ENCODE measurements at places on chromosomes 7 and 10.

DNA sequence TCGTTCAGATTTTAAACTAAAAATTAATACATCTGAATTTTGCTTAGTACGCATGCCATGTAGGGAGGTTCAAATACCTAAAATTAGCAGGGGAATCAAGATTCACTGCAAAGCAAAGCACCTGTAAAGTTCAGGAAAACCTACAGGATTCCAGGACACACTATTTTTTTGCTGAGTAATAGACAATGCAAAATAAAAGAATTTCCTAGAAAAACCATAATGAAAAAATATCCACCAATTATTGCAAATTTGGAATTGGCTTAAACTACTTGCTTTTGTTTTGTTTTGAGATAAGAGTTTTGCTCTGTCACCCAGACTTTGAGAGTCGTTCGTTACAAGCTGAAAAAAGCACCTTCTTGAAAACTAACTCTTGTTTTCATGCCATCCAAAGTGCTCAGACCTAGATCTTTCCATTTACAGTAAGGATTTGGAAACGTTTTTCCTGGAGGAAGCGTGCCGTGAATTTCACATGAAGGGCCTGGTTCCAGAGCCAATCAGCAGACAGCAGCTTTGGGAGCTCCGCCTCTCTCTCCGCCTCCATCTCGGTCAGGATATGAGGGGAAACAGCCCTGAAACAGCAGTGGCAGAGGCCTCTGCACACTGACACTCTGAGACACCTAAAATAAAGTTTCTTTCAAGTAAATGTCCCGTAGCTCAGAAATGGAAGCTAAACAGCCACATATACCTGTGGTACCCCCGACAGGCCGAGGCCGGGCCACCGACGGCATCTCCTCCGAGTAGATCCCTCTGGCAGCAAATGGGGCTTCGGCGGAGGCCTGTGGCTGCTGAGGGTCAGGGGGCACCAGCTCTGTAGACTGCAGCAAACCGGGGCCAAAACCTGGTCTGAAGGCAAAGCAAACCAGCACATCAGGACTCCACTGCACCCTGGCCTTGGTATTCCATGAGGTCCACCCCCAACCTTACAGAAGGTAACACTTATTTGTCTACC is 45.9 kb upstream of the ATP6V0A4 start:
- peak; percentile 52 for DNase-seq

GRCh38 chr10:45558425-45558824 is 114.1 kb downstream of the ZFAND4 start:
- DNase-seq = no peak

- no peak for DNase-seq
Observed at GRCh38 chr10:34759161-34759836, 55.8 kb downstream of the PARD3 start.

GRCh38 chr7:151245360-151246101 is 3.0 kb downstream of the SMARCD3 start:
- DNase-seq = peak; percentile 54

DNA sequence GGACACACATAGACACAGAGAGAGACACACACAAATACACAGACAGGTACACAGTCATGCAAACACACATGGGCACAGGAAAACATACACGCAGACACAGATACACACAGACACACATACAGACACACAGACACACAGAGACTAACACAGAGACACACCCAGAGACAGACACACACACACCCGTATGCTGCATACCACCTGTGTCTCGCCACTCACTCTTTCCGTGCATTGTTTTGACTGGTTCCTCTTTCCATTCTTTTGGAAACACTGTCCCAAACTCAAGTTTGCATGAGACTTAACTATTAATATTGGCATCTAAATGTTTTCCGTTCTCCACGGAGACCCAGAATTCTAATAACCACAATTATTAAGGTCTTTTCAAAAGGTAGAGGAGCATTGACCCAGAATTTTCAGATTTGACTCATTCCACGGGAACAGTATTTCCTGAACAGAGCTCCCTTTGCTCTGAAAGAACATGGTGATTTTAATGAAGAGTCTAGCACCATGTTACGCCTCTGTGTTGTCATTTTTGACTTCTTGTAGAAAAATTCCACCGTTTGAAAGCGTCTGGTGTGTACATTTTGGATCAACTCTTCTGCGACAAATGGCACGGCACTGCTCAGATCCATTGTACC is 141.2 kb upstream of the RNF32 start:
- DNase-seq = no peak

GRCh38 chr7:6623589-6624245 is 8.3 kb downstream of the ZNF853 start:
- DNase-seq = no peak

- DNase-seq = no peak
Observed at GRCh38 chr7:107109955-107110354, 58.8 kb upstream of the HBP1 start.

- no peak for DNase-seq
Observed at GRCh38 chr10:114471906-114472876, 67.9 kb upstream of the AFAP1L2 start.

DNA sequence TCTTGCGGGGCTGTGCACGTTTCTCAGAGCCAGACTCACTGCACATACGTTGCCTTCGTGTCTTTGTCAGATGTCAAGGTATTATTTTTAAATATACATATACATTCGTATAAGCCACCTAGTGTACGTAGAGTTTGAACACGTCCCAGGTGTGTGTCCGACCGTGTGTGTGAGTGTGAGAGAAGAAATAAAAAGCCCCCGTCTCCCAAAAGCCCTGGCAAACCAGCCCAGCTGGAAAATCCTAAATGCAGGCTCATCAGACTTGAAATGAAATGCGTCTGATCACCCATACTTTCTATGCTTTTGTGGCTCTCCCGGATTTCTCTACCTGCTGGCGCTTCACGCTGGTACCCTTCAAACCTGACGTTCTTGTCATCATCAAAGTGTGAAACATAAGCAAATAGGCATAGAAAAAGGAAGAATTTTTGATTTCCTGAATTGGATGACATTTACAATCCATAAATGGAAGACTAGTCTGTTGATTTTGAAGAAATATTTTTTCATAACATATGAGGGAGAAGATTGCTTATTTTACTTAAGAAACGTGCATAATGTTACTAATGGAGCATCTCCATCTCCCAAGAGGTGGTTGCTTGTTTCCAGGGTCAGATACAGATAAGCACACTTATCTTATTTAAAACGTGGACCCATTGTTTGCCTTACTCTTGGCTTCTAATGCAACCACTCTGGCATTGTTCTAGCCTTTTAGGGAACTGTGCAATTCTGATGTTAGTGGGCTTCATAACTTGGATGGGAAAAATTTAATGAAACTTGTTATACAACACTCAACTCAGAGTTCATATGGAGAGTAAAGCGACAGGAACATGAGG is 971 bp downstream of the PRKG1 start:
- DNase-seq = no peak

DNA sequence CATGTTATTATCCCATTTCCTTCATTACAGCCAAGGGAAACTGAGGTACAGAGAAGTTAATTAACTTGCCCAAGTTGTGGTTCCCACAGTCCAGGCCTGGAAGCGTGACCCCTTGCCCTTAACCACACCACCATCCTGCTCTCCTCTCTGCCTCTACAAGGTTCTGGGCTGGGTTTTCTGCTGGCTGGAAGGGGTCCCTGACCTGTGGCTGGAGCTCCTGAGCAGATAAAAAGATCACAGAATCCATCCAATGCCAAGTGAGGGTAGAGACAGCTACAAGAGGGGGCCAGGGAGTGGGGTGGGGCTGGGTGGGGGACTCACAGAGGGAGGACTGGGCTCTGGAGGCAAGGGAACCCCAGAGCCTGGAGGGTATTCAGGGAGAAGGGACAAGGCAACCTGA is 9.7 kb downstream of the ASB10 start:
- no peak for DNase-seq

DNA sequence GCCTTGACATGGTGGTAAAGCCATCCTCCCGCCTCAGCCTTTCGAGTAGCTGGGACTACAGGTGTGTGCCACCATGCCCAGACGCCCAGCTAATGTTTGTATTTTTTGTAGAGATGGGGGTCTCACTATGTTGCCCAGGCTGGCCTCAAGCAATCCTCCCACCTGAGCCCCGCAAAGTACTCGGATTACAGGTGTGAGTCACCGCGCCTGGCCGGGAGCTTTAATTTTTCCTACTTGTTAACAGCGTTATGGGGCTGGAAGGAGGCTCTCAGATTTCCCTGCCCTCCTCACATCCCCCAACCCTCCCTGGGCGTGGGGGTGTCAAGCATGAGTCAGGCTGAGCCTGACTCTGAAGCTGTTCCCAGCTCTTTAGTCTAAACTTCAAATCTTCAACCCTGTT is 8.3 kb downstream of the ALKBH4 start:
- no peak for DNase-seq

DNA sequence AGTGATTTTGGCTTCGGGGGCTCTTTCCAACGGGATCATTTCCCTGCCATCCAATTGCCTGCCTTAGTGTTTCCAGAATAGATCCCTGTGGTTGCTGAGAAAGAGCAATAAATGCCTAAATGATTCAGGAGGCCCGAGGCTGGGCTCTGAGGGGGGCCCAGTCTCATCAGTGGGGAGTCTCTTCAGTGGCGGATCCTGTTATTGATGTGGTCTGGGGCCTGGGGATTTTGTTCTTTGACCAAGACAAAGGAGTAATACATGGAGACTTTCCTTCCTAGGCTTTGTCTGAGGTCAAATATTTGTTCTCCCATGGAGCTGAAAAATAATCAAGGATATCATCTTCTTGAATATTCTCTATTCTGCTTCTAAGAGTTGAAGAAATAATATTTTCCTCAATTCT is 40.8 kb downstream of the TAS2R41 start:
- DNase-seq = no peak

- no peak for DNase-seq
Observed at GRCh38 chr7:13845601-13846000, 143.9 kb downstream of the ETV1 start.

DNA sequence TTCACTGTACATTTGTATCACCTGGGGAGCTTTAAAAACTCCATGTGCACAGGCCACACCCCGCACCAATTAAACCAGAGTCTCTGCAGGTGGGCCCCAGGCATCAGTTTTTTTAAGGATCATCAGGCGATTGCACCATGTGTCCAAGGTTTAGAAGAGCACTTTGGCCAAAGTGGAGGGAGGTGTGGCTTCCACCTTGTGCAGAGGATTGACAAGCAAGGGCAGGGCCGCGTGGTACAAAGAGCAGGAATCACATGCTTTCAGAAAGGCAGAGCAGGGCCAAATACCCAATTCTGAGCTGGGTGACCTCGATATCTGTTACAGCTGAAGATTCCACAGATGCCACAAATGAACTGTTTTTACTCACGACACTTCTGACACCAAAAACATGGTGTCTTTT is 52.4 kb downstream of the NOC3L start:
- no peak for DNase-seq

- DNase-seq = no peak
Observed at GRCh38 chr7:99990460-99990852, 14.6 kb upstream of the AZGP1 start.

DNA sequence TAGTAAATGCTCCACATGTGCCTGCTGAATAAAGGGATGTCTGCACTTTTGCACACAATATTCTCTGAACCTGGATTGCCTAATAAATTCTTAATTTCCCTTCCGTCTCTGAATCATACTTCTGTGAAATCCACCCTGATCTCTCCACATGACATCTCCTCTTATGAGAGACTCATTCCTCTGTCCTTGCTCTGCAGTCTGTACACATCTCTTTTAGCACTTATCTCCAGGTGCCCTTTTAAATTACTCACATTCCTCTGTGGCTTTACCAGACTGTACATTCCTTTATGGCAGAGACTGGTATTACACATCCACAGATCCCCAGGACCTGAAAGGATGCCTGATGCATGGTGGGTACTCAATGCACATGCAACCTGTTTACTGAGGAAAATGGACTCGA is 527.6 kb downstream of the PHTF2 start:
- DNase-seq = no peak
